Dorsolateral prefrontal cortex (tissue), 122 donors: ENCODE measurements at places on chromosomes 5 and 9. TPM values are rescaled to one million over a fixed set of nuclear protein-coding genes. Genes with fewer than 3 reads are reported as not detected.

The PCSK5 gene
- total RNA-seq: 8.6 TPM

The IFNA21 gene
- total RNA-seq: not detected

The PCDHAC2 gene
- total RNA-seq: 27.1 TPM

The PCDHGB1 gene
- total RNA-seq: 17.2 TPM

The UBE2QL1 gene
- total RNA-seq: 62.7 TPM

The SPINK5 gene
- not detected for total RNA-seq

The ZNF454 gene
- total RNA-seq: 8.0 TPM

The PHF24 gene
- total RNA-seq: 170 TPM

The TXNDC8 gene
- not detected for total RNA-seq

The RNF14 gene
- 104 TPM for total RNA-seq

The CCL19 gene
- 0.91 TPM for total RNA-seq

The MARVELD2 gene
- 5.4 TPM for total RNA-seq

The ARID3C gene
- 0.65 TPM for total RNA-seq

The HCN1 gene
- 36.0 TPM for total RNA-seq

The HTR1A gene
- 16.4 TPM for total RNA-seq

The ASS1 gene
- total RNA-seq: 34.6 TPM

The FCN2 gene
- not detected for total RNA-seq

The TAF1L gene
- total RNA-seq: 0.18 TPM

The CXXC5 gene
- 108 TPM for total RNA-seq

The GABRB2 gene
- total RNA-seq: 111 TPM

The TNIP1 gene
- 65.3 TPM for total RNA-seq

The IFNK gene
- not detected for total RNA-seq

The CCDC180 gene
- 20.9 TPM for total RNA-seq

The ACOT12 gene
- total RNA-seq: 0.71 TPM

The DIPK1B gene
- 31.4 TPM for total RNA-seq

The PIP5K1B gene
- 19.5 TPM for total RNA-seq

The GPR151 gene
- 0.69 TPM for total RNA-seq

The ORM1 gene
- not detected for total RNA-seq

The GHR gene
- total RNA-seq: 2.3 TPM

The PCDHB9 gene
- 12.8 TPM for total RNA-seq

The PROB1 gene
- total RNA-seq: 5.3 TPM

The FGD3 gene
- total RNA-seq: 5.2 TPM

The ETF1 gene
- total RNA-seq: 50.1 TPM

The CDX1 gene
- not detected for total RNA-seq

The KCNMB1 gene
- total RNA-seq: 0.72 TPM

The CD72 gene
- total RNA-seq: 1.9 TPM

The SPOCK1 gene
- 705 TPM for total RNA-seq

The MYMK gene
- total RNA-seq: not detected

The TRPM6 gene
- 3.3 TPM for total RNA-seq

The ROPN1L gene
- total RNA-seq: 3.1 TPM

The TTLL11 gene
- total RNA-seq: 56.9 TPM

The MEIKIN gene
- 0.69 TPM for total RNA-seq

The PDGFRB gene
- 53.1 TPM for total RNA-seq

The CA9 gene
- total RNA-seq: 0.50 TPM

The TMEM252 gene
- not detected for total RNA-seq

The MOCS2 gene
- total RNA-seq: 59.0 TPM

The GABRG2 gene
- 193 TPM for total RNA-seq

The SRP19 gene
- 44.2 TPM for total RNA-seq

The HACD4 gene
- 1.0 TPM for total RNA-seq

The PCDHA11 gene
- total RNA-seq: 7.8 TPM

The IL9 gene
- not detected for total RNA-seq

The SET gene
- total RNA-seq: 208 TPM

The ADAMTS12 gene
- total RNA-seq: 0.28 TPM

The KIF12 gene
- total RNA-seq: 4.9 TPM

The CAMK4 gene
- 100 TPM for total RNA-seq

The TAF11L10 gene
- 1.3 TPM for total RNA-seq
